ENCODE measurements at places on chromosomes 3 and 15.

- DNase-seq, result no peak
Measured at GRCh38 chr3:45414823-45415222, 26.4 kb downstream of the LARS2 start.

- DNase-seq, result no peak
Measured at GRCh38 chr3:66066963-66067617, 28.4 kb upstream of the MAGI1 start.

DNA sequence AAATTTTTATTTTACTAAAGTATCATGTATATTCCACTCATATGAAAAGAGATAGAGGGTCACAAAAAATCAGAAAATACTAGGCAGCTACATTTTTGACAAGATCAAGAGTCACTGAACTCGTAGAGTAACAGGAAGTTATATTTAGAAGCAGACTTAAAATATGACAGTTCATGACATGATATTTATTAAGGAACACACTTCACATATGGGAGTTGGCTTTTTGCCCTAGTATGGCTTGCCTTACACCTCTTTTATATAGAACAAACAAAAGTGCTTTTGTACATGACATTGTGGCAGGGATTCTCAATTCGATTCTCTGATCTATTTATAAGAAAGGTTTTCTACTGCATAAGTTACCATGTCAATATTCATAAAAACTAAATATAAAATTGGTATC is 80.1 kb upstream of the GBE1 start:
- no peak for DNase-seq

GRCh38 chr3:33639889-33640288 is 78.2 kb downstream of the CLASP2 start:
- no peak for DNase-seq

DNA sequence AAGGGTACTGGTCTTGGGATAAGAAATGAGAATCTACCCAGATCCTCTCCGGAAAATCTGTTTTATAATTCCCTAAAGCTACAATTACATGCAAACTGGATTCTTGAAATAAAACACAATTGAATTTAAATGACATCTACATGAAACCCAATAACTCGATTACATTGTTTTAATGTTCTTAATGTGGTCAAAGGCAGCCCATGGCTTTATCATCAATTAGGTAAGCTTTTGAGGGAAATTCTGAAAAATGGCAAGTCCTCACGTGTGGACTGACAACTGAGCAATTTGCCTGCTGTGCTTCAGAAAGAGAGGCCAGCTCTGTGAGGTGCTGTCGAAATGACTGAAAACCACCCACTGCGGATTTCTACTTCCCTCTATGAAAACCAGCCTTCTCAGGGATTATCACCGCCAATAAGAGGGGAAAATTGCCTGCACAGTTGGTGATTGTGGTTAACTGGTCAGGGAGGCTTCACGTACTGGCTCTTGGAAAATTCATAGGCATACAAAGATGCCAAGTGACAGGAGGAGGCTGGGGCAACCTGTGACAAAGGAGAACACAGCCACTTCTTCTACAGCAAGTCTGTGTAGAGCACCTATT is 200.8 kb upstream of the SLCO3A1 start:
- DNase-seq, result no peak
